Upper lobe of right lung (tissue), 1 donor: ENCODE measurements at places on chromosomes 7 and 10. TPM values are rescaled to one million over a fixed set of nuclear protein-coding genes. Genes with fewer than 3 reads are reported as not detected.
A peak's percentile ranks its signal among the peaks of the same experiment; 100 is the strongest.

DNA sequence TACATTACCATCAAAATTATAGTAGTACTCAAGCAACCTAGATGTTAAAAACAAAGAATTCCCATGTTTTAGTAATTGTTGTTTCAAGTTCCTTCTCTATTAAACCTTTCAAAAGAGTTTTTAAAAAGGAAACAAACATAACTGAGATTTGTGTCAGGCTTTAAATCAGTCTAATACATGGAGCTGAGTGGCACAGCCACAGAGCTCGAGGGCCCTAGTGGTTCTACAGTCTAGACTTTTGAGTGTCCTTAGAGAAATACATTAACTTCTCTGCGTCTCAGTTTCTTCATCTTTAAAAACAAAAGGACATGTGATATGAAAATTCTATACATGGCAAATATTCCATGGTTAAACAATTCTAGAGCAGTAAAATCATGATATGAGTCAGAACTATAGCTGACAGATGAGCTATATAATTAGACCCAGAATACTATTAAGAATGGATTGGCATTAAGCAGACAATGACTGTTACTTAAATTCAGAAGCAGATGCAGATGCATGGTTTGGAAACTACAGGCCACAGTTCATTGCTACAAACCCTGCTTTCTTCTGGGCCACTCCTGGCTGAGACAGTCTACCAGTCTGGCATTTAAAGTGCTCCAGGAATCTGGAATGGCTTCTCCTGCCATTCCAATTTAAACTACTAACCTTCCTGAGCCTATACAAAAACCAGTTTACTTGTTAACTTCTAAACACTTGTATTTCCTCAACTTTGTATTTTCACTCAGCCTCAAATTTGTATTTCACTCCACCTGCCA lies 77.4 kb downstream of the EPC1 start:
- no peak for DNase-seq

- no peak for DNase-seq
Observed at GRCh38 chr10:74669210-74669609, 157.2 kb upstream of the KAT6B start.

- DNase-seq, result no peak
Observed at GRCh38 chr7:115793958-115794702, 236.4 kb downstream of the TFEC start.

Gene ZNF727
- 5.5 TPM for total RNA-seq

Gene CCDC136
- total RNA-seq, result 3.1 TPM

- no peak for DNase-seq
Observed at GRCh38 chr7:142833174-142834048, 21.5 kb upstream of the EPHB6 start.

Gene MGAM2
- 0.61 TPM for total RNA-seq

Gene AKR1C2
- 22.5 TPM for total RNA-seq

Gene SLC26A5
- total RNA-seq, result 1.9 TPM

DNA sequence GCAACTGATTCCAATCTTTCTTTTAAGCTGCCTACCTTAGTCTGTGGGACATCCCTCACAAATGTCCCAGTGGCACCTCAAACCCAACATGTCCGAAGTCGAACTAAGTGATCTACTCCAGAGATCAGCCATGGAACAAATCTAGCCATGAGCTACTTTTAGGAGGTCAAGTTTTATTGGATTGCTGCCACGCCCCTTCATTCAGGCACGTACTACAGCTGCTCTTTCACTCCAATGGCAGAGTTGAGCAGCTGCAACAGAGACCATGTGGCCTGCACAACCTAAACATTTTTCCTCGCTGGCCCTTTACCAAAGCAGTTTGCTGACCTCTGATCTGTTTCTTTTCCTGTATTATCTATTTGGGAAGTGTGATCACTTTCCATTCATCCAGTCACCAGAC lies 192.4 kb upstream of the CDCA7L start:
- no peak for DNase-seq

- peak; percentile 81 for DNase-seq
Observed at GRCh38 chr7:141702047-141702567, at the start of gene DENND11. DENND11 (minus strand) TSS chr7:141702166; CDS start chr7:141702153, 13 bp downstream.

DNA sequence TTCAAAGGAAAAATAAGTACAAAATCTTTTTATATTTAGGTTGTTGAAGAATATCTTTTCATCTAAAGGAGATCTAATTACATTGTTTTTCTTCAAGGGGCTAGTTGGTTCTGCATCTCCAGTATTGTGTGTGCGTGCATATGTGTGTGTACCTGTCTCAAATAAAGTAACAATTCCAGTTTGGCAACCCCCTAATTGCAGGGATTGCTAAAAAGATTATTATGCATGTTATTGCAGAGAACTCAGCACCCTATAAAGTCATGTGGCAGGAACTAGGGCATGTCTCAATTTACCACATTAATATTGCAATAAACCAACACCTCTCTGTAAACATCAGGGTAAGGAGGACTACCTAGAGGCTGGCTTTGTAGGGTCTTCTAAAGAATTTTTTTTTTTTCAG lies 37.0 kb downstream of the MRPS33 start:
- DNase-seq, result no peak

Gene SPDYE1
- not detected for total RNA-seq

Gene OPN4
- total RNA-seq, result not detected

GRCh38 chr7:12889391-12889790 lies 202.0 kb downstream of the ARL4A start:
- DNase-seq, result no peak

- no peak for DNase-seq
Observed at GRCh38 chr10:106734220-106734619, 430.3 kb downstream of the SORCS1 start.

DNA sequence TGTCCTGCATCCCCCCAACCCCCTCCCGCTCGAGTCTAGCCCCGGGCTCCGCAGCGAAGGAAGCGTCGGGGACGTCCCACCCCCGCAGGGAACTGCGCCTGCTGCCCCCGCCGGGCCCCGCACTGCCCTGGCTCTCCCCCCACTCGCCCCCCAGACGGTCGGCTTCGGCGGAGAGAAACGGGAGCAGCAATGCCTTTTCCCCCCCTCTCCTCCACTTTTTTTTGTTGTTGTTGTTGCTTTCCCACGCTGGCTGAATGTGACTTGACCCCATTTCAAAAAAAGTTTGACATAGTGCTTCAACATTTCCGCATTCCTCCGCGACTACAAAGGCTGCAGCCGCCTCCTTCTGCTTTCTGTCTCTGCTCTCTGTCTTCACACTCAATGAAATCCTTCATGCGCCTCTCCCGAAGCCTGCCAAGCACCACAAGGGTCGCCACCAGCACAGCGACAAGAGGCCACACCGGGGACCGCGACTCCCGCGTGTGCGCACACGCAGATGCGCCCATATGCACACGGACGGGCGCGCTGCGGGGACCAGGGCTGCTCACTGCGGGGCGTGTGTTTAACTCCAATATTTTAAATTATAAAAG lies 1.0 kb downstream of the CDK6 start:
- DNase-seq, result peak; percentile 78

DNA sequence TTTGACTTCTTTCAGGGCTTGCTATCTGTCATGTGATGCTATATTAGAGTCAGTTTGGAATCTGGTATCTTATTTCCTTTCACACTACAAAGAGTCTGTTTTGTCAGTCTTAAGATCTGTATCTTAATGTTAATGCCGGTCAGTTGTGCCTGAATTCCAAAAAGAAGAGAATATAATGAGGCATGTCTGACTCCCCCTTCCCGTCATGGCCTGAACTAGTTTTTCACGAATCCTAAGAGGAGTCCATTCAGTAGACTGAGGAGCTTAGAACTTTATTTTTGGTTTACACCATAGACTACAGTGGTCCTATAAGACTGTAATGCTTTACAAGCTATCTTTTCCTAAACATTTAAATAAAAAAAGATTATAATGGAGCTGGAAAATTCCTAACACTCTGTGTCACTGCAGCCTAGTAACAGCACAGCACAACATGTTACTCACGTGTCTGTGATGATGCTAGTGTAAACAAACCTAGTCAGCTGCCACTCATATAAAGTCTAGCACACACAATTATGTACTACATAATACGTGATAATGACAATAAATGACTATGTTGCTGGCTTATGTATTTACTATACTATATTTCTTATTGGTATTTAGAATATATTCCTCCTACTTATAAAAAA lies 50.6 kb downstream of the VPS41 start:
- DNase-seq, result no peak

- no peak for DNase-seq
Observed at GRCh38 chr10:49371967-49372366, 23.9 kb downstream of the DRGX start.

DNA sequence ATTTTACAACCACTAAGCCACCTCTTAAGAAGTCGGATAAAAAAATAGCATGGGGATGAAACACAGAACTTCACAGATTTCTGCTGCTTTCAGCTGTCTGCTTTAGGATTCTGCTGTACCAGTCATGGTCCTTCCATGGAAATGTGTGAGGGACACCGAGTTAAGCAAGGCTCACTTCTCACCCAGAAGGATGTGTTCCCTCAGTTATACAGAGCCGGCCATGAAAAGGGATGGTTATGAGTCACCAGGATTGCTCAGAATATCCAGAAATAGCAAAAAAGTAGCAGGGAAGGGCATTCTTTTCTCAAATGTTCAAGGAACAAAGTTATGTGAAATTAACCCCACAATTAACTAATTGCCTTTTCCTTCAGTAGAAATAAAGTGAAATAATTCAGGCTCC lies 124.4 kb downstream of the AMPH start:
- DNase-seq, result no peak

Gene CARD11
- 5.8 TPM for total RNA-seq
